ENCODE measurements at places on chromosomes 6 and 20. TPM values are rescaled to one million over a fixed set of nuclear protein-coding genes. Genes with fewer than 3 reads are reported as not detected.

DNA sequence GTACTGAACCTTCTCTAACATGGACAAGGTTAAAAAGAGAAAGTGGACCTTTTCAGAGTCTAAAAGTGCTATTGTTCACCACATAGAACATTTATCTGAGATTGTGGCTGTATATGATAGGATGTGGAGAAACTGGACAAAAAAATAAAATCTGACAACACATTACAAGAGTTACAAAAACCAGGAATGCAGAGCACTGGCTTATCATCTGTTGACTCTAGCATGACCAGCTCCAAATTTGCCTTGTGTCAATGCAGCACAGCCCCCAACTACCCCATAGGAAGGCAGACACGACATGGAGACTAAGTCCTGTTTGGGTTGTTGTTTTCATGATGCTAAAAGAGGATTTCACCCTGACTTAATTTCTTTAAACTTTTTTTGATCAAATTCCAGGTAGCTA is 436.9 kb upstream of the MARCKS start:
- DNase-seq = no peak
- H3K27me3 ChIP-seq = no peaks in the 10 kb centered on the region
- no peak overlapping the region for H3K4me3 ChIP-seq
- no peaks in the 10 kb centered on the region for H3K4me1 ChIP-seq

DNA sequence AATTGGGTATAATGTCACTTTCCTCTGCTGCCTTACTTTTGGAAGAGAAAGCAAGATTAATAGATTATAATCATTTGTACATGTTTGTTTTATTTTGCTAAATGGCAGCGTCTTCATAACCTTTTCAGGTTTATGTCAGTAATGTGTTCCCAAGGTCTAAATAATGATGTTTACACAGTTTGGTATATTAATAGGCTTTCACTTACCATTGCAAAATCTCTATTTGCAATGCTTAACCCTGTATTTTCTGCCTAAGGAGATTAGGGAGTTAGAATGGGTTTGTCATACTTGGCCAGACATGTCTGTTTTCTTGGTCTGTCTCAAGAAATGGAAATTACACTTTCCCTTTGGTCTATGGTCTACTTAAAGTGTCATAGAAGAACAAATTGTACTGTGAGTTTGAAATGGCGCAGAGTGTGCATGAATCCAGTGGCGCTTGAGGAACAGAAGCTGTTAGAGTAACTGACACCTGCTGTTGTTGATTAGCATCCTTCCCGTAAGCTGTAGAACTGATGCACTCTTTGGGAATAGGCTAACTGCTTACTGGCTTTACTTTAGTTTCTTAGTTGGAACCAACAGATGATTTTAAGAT is 261.1 kb downstream of the SAMD5 start:
- no peaks in the 10 kb centered on the region for H3K4me1 ChIP-seq
- H3K27ac ChIP-seq = no peak overlapping the region
- H3K36me3 ChIP-seq = no peaks in the 10 kb centered on the region
- no peak for DNase-seq

DNA sequence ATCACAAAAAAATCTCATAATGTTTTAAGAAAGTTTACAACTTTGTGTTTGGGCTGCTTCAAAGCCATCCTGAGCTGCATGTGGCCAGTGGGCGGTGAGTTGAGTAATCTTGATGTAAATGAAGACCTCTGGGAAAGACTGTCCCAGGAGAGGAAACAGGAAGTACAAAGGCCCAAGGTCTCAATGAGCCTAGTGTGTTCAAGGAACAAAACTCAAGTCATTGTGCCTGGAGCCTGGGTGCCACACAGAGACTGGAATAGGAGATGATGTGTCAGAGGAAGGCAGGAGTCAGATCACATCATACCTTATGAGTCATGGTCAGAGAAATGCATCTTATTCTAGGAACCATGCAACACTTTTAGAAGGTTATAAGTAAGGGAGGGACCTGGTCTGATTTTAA is 51.5 kb downstream of the COL19A1 start:
- no peak for DNase-seq
- no peaks in the 10 kb centered on the region for H3K36me3 ChIP-seq
- H3K27me3 ChIP-seq = no peaks in the 10 kb centered on the region

DNA sequence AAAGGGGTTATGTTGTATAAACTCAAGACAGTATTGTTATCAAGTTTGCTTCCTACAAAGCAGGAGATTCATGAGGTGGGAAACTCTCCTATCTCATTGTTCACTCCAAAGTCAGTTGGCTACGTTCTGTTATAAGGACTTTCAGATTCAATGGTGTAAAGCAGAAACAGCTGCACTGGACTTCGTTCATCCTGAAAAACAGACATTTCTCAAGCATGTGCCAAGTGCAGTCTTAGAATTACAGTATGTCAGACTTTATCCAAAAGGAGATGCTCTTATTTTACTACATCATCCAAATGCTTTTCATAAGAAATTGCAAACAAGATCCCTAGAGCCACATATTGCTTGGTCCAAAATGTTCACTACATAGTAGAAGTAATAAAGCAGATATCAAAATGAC is 14.9 kb downstream of the COL21A1 start:
- H3K27me3 ChIP-seq = no peaks in the 10 kb centered on the region
- DNase-seq = no peak
- no peaks in the 10 kb centered on the region for H3K36me3 ChIP-seq
- no peak overlapping the region for H3K27ac ChIP-seq
- no peak overlapping the region for H3K4me3 ChIP-seq

DNA sequence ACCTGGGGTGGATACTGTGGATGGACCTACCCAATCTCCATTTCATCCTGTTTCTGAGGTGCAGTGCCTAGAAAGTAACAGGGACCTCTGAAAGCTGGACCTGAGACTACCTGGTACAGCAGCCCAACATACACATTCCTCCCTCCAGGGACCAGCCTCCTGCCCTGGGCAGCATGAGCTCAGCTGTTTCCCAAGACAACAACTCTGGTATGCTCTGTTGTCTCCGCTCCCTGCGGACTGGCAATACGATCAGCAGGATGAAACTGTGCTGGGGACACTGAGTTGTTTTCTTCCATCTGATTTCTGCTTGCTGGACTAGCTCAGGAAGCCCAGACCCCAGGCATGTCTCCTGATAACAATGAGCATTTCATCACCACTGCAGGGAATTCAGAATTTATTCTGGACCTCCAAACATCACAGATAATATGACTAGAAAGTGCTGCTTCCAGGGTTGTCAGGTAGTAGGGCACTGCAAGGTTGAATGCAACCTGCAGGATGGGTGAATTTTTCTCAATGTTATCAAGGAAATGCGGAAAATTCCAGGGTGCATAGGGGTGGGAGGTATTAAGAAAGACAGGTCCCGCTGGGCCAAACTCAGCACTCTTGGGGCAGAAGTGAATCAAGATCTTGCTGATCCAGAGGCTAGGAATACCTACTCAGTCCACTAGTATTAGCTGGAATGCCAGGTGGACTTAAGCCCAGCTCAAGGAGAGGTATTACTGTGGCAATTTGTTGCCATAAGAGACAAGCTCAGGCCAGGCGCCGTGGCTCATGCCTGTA is 38.9 kb upstream of the SLC4A11 start:
- no peak for DNase-seq
- peaks cover 5% of the 10 kb centered on the region for H3K4me1 ChIP-seq
- H3K27me3 ChIP-seq = no peaks in the 10 kb centered on the region
- H3K4me3 ChIP-seq = no peak overlapping the region
- peaks cover 50% of the 10 kb centered on the region for H3K36me3 ChIP-seq
- H3K27ac ChIP-seq = no peak overlapping the region

DNA sequence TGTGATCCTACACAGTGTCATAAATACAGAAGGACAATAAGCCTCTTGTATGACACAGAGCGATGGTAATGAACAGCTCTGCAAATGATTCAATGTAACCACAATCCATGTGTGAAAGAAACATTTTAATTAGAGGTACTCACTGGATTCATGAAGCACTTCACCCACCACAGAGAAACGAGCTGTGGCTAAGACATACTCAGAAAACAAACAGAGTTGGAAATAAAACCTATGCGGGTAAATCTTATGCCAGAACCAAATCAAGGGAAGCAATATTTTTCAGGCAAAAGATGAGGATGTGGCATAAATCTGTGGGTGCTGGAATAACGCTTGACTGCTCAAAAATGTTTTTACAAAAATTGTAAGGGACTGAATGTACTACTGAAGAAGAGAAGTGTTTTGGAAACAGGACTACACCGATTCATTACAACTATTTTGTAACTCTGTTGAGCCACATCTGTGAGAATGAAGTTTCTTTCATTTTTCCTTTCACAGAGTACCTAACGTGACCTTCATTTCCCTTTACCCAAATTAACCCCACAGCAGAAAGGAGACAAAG is 112.1 kb downstream of the WDR27 start:
- DNase-seq = no peak
- H3K27ac ChIP-seq = no peak overlapping the region
- H3K4me3 ChIP-seq = no peak overlapping the region
- no peaks in the 10 kb centered on the region for H3K4me1 ChIP-seq
- H3K27me3 ChIP-seq = no peaks in the 10 kb centered on the region

DNA sequence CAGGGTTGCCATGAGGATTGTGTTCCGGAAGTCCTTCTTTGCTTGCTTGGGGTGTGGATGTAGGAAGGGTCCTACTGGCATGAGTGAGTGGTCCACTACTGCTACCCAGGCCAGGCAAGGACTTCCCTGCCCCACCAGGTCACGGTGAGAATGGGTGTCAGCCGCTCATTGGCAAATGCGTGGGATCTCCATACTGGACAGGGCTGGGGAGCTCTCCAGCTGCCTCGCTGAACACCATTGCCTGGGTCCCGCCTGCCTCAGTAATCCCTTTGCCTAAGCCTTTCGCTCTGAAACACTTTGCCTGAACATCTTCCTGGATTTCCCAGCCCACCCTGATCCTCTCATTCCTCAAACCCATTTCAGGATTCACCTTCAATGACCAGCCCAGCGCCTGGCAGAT is 59.5 kb downstream of the CTCFL start:
- H3K27me3 ChIP-seq = no peaks in the 10 kb centered on the region
- H3K27ac ChIP-seq = no peak overlapping the region
- H3K4me1 ChIP-seq = peaks cover 5% of the 10 kb centered on the region
- no peaks in the 10 kb centered on the region for H3K36me3 ChIP-seq
- no peak for DNase-seq
- no peak overlapping the region for H3K4me3 ChIP-seq

DNA sequence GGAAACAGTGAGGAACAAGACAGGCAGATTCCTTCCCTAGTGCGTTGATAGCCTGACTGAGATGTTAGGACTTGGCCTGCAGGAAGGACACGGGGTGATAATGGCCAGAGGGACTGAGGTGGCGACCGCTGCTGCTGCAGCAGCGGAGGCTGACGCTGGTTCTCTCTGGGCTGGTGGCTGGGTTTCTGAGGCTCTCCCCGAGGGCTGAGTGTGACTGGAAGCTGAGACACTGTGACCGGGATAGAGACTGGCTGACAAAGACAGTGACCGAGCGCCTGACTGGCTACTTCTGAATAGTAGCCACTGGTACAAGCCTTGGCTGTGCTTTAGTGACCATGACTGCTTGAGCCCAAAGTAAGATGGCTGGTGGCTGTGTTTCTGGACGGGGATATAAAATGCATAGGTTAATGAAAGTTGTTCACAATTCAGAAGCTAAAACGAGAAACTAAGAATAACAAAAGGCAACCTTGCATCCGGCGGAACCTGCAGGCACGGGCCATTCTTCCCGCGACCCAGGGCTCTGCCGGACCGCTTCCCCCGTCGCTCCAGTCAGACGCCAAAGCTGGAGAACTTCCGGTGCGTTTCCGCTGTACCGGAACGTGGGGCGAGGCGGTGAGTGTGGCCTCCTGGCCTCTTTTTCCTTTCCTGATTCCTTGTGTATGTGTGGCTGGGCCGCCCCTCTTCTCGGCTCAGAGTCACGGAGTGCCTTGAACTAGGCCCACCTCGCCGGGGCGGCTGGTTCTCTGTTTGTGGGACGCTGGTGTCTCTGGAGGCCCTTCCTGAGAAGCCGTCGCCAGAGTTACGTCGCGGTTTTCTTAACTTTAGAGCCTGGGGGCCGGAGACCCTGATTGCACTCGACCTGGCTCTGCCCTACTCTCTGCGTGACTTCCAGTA is at the start of gene AAR2:
AAR2 (plus strand) TSS at position 587 of the 894 bp plus-strand sequence. CDS start 3,391 bp downstream, outside the sequence.
- H3K27me3 ChIP-seq = no peaks in the 10 kb centered on the region
- peaks cover 7% of the 10 kb centered on the region for H3K4me1 ChIP-seq
- peak; percentile 92 for DNase-seq

DNA sequence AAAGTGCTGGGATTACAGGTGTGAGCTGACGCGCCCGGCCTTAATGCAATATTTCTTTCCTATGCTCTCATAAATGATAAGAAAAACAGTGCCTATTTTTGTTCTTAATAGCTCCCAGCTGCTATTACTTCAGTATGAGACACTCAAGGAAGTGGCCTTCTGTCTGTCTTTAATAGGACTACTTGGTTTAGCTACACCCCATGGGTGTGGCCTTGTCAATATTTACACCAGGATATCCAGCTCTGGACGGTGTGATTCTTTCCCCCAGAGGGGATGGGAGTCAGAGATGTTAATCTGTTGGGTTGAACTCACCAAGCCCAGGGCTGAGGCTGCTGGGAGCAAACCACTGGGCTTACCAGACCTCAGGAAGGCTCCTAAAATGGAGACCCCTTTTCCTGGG is 134.2 kb downstream of the CEP57L1 start:
- H3K27ac ChIP-seq = no peak overlapping the region
- no peaks in the 10 kb centered on the region for H3K36me3 ChIP-seq
- H3K27me3 ChIP-seq = no peaks in the 10 kb centered on the region
- H3K4me1 ChIP-seq = no peaks in the 10 kb centered on the region
- no peak for DNase-seq
- H3K4me3 ChIP-seq = no peak overlapping the region

DNA sequence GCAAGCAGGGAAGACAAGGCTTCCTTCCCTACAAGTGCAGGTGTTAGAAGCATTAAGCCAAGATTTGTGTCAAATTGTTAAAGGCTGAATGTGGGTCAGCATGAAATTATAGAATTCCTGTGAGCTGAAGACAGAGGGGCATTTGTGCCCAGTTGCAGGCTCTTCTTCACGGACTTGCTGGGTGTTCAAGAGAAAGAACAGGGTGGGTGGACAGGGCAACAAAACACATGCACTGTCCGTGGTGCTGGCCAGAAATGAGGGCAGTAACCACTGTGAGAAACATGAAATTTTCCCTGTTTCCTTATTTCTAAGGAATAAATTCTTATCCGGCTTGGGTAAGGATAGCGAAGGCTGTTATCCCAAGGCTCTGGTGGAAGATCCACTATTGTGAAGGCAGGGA is 579.5 kb upstream of the HTR1E start:
- no peaks in the 10 kb centered on the region for H3K4me1 ChIP-seq

SERINC1 gene
- 130 TPM for total RNA-seq

ZC3H12D gene
- total RNA-seq = 0.20 TPM

SNX21 gene
- 18.8 TPM for total RNA-seq

Measured in endodermal cell (in vitro differentiated cells).